Lung (tissue), 17 donors: ENCODE measurements at places on chromosomes 6 and 20. TPM values are rescaled to one million over a fixed set of nuclear protein-coding genes. Genes with fewer than 3 reads are reported as not detected.

Gene MYT1
- polyA plus RNA-seq: 0.10 TPM

Gene OGFR
- polyA plus RNA-seq: 67.2 TPM

Gene SAMD3
- polyA plus RNA-seq: 0.71 TPM

Gene CPXM1
- 1.5 TPM for polyA plus RNA-seq

Gene C20orf202
- polyA plus RNA-seq: 0.39 TPM

Gene CGA
- not detected for polyA plus RNA-seq

Gene KHDRBS2
- 1.3 TPM for polyA plus RNA-seq

Gene OPRL1
- 3.1 TPM for polyA plus RNA-seq

Gene SLC52A3
- polyA plus RNA-seq: 1.4 TPM

Gene PDE7B
- polyA plus RNA-seq: 0.26 TPM

Gene LAMA2
- polyA plus RNA-seq: 5.2 TPM

Gene ANKEF1
- 2.0 TPM for polyA plus RNA-seq

Gene LPA
- 0.03 TPM for polyA plus RNA-seq

Gene IL17A
- polyA plus RNA-seq: 0.14 TPM

Gene ZNF334
- polyA plus RNA-seq: 1.4 TPM

Gene LINC00237
- not detected for polyA plus RNA-seq

Gene GPR6
- not detected for polyA plus RNA-seq

Gene C6orf58
- polyA plus RNA-seq: 0.12 TPM

Gene CALHM4
- polyA plus RNA-seq: not detected

Gene GHRH
- polyA plus RNA-seq: not detected

Gene STX7
- 14.8 TPM for polyA plus RNA-seq

Gene BMP5
- polyA plus RNA-seq: 1.2 TPM

Gene HDGFL1
- not detected for polyA plus RNA-seq

Gene SYNDIG1
- polyA plus RNA-seq: 0.29 TPM

Gene GCNT2
- 7.8 TPM for polyA plus RNA-seq

Gene SLC35D3
- 0.03 TPM for polyA plus RNA-seq

Gene KCNS1
- 0.51 TPM for polyA plus RNA-seq

Gene CABLES2
- 1.9 TPM for polyA plus RNA-seq

Gene CTCFL
- 0.02 TPM for polyA plus RNA-seq

Gene PAQR8
- polyA plus RNA-seq: 3.4 TPM

Gene CASS4
- 4.5 TPM for polyA plus RNA-seq

Gene TPBG
- 8.2 TPM for polyA plus RNA-seq

Gene OR2B6
- not detected for polyA plus RNA-seq

Gene SPTLC3
- polyA plus RNA-seq: 3.0 TPM

Gene MAS1
- 0.02 TPM for polyA plus RNA-seq

Gene TFAP2A
- polyA plus RNA-seq: 0.55 TPM

Gene TMEM14B
- 112 TPM for polyA plus RNA-seq

Gene TRIM38
- polyA plus RNA-seq: 7.5 TPM

Gene LY6G5C
- polyA plus RNA-seq: 3.9 TPM

Gene DEFB124
- polyA plus RNA-seq: 0.18 TPM

Gene IPCEF1
- 0.85 TPM for polyA plus RNA-seq

Gene MRPS18B
- polyA plus RNA-seq: 50.1 TPM

Gene CD83
- 14.5 TPM for polyA plus RNA-seq

Gene RNF182
- polyA plus RNA-seq: 1.5 TPM

Gene OVOL2
- polyA plus RNA-seq: 2.7 TPM

Gene SNAP25
- 0.75 TPM for polyA plus RNA-seq

Gene BEND6
- polyA plus RNA-seq: 0.39 TPM

Gene FBXO5
- 2.8 TPM for polyA plus RNA-seq

Gene LBP
- polyA plus RNA-seq: 0.30 TPM

Gene FKBP1C
- polyA plus RNA-seq: 0.79 TPM

Gene CCN2
- polyA plus RNA-seq: 154 TPM

Gene CYP39A1
- polyA plus RNA-seq: 3.6 TPM

Gene SDHAF4
- 5.2 TPM for polyA plus RNA-seq

Gene CRIP3
- 0.39 TPM for polyA plus RNA-seq

Gene OXT
- polyA plus RNA-seq: not detected

Gene SPDEF
- 11.8 TPM for polyA plus RNA-seq
